ENCODE measurements at places on chromosomes 3 and 15.

- no peak for DNase-seq
These were observed 4.6 kb downstream of the SENP5 start for GRCh38 chr3:196872316-196872715.

DNA sequence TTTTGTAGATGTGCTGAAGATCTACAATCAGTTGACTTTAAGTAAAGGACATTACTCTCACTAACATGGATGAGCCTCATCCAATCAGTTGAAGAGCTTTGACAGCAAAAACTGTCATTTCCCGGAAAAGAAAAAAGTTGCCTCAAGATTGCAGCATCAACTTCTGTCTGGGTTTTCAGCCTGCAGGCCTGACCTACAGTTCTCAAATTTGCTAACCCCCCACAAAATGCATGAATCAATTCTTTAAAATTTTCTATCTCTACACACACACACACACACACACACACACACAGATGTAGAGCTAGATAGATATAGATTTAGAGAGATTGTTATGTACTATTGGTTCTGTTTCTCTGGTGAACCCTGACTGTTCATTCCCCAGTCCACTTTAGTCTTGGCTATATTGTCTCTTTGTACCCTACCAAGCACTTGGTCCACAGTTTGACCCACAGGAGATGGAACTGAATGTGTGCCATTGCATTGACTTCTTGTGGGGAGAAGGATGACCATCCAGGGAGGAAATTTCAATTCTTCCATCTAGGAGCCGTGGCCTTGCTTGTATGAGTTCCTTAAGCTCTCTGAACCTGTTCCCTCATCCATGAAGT is 228.3 kb downstream of the CLSTN2 start:
- DNase-seq, result no peak

- DNase-seq, result no peak
These were observed 157.7 kb upstream of the BCL6 start for GRCh38 chr3:187902936-187903335.

- DNase-seq, result no peak
These were observed 78.7 kb upstream of the ATP2B2 start for GRCh38 chr3:10583798-10584708.

- no peak for DNase-seq
These were observed 112.2 kb upstream of the ETV5 start for GRCh38 chr3:186220911-186221645.

DNA sequence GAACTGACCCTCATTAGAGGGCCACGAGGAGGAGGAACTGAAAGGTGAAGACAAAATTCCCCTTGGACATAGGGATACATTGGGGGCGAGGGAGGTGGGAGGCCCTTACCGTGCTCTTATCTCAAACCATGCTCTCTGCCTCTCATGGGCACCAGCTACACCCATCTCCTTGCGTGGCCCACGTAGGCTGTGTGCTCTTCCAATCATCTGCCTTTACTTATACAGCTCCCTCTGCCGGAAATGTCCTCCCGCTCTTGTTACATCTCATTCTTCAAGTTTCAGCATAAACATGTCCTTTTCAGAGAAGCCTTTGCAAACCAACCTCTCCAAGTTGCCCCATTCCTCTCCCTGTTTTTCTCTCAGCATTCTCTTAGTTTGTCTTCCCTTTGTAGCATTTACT is 307.8 kb upstream of the PROK2 start:
- no peak for DNase-seq

DNA sequence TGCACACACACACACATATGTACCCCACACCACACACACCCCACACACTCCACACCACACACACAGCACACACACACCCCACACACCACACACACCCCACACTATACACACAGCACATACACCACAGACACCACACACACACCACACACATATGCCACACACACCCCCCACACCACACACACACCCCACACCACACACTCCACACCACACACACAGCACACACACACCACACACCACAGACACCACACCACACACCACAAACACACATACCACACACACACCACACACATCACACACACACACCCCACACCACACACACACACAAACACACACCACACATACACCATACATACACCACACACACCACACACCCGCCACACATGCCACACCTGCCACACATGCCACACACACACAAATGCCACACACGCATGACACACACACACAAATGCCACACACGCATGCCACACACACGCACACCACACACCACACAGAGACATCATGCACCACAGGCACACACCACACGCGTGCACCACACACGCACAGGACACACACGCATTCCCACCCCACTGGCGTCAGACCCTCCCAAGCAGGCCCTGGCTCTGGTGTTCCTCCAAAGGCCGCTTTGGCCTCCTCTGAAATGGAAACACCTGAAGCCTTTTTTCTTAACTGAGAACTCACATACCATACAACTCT is 15.7 kb downstream of the CHST13 start:
- DNase-seq, result no peak

DNA sequence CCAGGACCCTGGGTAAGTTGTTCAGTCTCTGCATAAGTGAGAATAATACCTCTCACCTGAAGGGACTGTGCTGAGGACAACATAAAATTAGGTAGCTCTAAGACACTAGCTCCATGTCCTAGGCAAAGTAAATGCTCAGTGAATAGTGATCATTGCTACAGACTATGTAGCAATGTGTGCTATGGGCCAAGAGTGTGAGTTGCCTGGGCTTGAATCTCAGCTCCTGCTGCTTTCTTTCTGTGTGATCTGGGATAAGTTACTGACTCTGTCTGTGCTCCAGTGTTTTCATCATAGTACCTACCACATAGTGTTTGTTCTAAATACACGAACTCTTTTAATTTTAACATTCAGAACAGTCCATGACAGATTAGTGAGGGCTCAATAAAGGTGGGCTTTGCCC is 81.1 kb upstream of the MFGE8 start:
- DNase-seq, result no peak

GRCh38 chr15:90545095-90545494 is 15.4 kb downstream of the CRTC3 start:
- DNase-seq, result no peak

DNA sequence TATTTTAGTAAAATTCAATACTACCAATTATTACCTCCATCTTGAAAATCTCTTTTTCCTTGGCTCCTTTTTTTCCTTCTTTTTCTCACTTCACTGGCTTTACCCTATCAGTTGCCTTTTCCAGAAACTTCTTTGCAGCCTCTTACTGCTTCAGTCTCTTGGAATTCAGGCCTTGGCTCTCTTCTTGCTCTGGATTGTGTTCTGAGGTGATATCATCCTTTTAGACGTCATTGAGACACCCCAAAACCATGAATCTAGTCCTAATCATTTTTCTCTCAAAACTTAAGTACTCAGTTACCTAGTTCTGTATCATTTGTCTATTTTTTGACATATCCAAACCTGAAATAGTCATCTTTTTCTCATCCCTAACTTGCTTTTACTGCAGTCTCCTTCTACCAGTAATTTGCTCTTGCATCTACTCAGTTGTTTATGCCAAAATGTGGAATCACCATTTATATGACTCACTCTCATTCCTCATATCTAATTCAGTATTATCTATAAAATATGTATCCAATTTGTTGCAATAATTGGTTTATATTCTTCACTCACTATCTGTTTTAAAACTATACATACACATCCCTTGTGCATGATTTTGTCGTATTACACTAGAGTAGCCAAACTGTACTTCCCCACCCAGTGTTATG is 703.2 kb upstream of the CCDC54 start:
- DNase-seq, result no peak

DNA sequence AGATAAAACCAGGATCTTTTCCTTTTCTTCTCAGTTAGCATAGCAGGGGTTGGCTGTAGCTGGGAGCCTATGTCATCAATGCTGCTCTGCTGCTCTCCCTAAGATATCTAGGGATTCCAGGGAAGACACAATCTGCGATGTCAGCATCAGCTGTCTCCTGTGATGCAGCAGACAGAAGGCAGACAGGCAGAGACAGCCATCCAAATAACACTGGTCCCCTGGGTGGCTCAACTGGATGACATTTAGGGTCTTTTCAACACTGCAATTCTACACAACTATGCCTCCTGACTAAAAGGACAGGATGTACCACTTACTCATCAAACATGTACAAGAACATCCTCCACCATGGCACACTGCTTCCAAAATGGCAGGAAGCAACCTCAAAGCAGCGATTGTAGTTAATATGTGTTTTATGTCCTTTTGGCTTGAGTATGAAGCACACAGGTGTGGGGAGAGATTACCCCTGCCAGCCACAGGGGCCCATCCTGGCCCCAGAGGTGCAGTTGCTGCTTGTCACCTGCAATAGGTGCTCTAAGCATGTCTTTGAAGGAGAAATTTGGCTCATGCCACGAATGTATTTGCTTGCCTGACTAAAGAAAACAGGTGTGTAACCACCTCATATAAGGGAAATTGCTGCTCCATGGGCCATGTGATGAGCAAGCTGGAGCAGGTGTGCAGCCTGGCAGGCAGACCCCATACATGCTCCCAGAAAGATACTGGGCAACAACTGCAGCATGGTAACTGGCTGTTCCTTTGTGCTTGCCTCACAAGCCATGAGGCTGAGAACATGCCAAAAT is 357.8 kb downstream of the VPS13C start:
- peak; percentile 10 for DNase-seq

- DNase-seq, result no peak
These were observed 549.5 kb upstream of the GOLIM4 start for GRCh38 chr3:168645180-168645579.

- DNase-seq, result peak; percentile 30
These were observed 4.8 kb upstream of the MECOM start for GRCh38 chr3:169668072-169668956.

DNA sequence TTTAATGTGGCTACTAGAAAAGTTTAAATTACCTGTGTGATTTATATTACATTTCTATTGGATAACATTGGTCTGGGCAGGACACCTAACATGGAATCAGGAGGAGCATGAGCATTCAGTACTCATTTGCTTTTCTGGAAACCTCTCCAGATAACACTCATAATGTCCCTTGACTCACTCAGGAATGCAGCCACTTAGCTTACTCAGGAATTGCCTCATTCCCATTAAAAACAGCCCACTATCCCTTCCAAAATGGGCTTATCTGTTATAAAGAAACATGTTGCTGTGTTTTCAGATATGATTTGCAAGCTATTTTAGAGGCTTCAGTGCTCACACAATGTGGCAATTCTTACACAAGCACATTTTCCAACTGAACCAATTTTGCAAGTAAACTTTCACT is 17.1 kb downstream of the GBE1 start:
- DNase-seq, result no peak

GRCh38 chr15:66789029-66790025 is 87.3 kb downstream of the SMAD6 start:
- no peak for DNase-seq

DNA sequence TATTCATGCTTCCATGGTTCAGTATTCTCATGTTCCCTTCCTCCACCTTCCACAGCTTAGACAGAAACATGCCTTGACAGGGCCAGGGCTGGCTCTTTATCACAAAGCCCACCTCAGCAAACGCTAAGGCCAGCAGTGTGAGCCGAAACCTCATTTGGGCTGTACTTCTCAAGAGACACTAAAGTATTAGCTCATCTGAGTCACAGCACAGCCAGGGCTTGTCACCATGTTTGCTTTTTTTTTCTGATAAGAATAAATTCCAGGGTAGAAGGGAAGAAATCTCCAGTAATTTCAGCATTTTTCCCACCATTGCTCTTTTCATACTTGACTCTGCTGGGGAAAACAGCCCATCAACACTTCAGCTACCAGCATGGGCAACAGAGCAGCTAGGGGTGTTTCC is 95.4 kb downstream of the MYLK start:
- no peak for DNase-seq

DNA sequence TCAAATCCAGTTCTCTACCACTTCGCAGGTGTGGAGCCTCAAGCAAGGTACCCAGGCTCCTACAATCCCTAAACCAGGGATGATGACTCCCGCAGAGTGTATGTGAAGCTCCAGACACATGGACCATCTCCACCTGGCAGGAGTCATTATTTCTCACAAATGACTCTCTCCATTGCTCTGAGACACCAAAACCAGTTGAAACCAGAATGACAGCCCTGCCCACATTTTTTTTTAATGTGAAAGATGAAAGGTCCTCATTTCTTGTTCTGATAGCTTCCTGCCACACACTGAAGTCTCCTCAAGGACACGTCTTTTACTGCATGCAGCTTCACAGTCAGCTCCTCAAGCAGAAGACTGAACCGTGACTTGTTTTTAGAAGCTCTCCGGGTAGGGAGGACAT is 61.4 kb upstream of the ZBTB38 start:
- DNase-seq, result no peak

GRCh38 chr3:127151992-127152650 is 40.8 kb upstream of the PRR23E start:
- no peak for DNase-seq

DNA sequence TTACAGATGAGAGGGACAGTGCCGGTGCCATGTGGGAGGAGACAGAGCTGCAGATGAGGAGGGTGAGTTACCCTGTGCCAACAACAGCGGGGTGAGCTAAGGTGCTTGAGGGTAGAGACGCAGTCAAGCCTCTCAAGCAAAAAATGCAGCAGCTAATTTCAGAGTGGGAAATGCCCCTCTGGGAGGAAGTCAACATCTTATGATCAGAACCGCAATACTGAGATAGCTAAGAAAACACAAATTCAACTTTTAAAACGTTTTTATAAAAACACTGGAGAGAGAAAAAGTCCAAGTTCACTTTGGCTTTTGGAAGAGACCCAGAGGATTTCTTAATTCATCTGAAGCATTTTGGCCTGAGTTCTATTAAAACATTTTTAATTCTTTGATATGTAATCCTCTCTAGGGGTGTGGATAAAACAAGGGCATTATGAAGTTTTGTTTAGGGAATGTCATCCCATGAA is 319.2 kb downstream of the SLC9A9 start:
- no peak for DNase-seq

DNA sequence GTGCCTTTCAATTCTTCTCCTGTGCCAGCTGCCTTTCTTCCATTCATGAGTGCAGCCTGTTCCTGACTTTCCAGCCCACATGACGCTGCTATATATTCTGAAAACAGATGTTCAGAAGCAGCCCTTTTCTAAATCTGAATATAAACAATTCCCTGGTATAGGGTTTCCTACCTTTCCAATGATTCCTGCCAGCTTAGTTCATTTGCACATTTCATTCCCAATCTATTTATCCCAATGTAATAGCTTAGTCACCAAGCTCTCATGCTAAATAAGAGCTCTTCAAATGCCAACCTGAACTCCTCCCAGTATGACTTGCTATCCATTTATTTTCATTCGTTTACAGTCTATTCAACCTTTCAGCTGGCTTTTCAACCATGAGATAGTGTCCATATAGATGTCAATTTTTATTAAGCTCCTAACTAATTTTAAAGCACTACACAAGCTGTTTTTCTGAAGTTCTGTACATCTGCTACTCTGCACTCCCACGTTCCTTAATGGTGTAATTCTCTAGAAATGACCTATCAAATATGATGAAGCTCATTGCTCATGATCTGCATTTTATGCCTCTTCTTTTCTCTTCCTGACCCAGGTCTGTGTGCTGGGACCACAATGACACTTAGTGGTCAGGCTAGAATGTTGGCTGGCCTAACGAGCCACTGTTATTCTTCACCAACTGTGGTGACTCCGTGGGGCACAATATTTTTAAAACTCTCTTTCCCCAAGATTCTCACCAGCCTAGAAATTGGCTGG is 605.0 kb upstream of the TBL1XR1 start:
- DNase-seq, result no peak

- DNase-seq, result no peak
These were observed 32.1 kb upstream of the TNFAIP8L3 start for GRCh38 chr15:51126842-51127241.

- DNase-seq, result no peak
These were observed 204.8 kb downstream of the RSRC1 start for GRCh38 chr3:158314426-158315357.

Measured in NCI-H1436 (cell line).